ENCODE measurements at places on chromosomes 7 and 10.

- DNase-seq = no peak
Observed at GRCh38 chr7:96361116-96361857, 39.4 kb upstream of the SLC25A13 start.

GRCh38 chr10:17836942-17837341 is 27.8 kb downstream of the MRC1 start:
- DNase-seq = no peak

DNA sequence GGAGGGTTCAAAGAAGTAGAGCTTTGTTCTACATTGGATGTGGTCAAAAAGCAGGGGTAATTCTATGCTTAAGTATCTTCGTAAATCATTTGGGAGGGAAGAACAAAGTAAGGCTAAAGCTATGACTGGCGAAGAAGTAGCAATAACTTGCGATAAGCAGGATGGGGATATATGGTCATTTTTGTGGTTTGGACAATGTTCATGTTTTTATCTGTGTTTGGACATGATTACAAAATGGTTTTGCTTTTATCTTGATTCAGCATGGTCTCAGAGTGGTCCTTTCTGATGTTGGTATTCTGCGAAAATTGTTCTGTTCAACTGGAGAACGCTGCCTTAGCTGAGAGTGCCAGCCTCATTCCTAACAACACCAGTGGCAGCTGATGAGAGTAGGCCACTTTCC is 208.8 kb downstream of the SEMA3A start:
- no peak for DNase-seq

- DNase-seq = no peak
Observed at GRCh38 chr7:142919656-142920055, 13.9 kb downstream of the TRPV5 start.

DNA sequence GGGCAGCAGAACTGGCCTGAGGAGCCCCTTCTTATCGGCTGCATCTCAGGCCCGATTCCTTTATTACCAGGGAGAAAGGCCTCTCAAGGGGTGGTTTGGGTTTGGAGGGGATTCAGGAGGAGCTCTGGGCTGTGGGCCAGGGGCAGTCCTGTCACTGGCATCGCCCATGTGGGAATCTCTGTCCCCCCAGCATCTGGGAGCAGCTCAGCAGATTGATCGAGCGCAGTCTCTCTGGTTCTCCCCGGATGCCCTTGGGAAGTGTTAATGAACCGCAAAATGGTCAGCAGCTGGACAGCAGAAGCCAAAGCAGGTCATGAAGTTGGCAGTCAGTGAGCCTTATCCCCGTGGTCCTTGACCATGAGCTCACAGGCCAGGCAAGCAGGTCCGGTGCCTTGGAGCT is 104.4 kb upstream of the ANLN start:
- no peak for DNase-seq

- peak; percentile 23 for DNase-seq
Observed at GRCh38 chr7:381211-382042, 91.5 kb downstream of the FOXL3 start.

Measured in stimulated activated CD8-positive, alpha-beta memory T cell treated with anti-CD3 and anti-CD28 coated beads, Interleukin-4, amount 100 ng/mL, for 4 hours (primary cell).